Fibroblast of skin of right biceps (primary cell): ENCODE measurements at places on chromosomes 3 and 15.

- DNase-seq = no peak
Measured at GRCh38 chr3:175356899-175357324, 497.8 kb downstream of the NAALADL2 start.

- DNase-seq = no peak
Measured at GRCh38 chr3:42841332-42841731, 32.1 kb downstream of the ACKR2 start.

DNA sequence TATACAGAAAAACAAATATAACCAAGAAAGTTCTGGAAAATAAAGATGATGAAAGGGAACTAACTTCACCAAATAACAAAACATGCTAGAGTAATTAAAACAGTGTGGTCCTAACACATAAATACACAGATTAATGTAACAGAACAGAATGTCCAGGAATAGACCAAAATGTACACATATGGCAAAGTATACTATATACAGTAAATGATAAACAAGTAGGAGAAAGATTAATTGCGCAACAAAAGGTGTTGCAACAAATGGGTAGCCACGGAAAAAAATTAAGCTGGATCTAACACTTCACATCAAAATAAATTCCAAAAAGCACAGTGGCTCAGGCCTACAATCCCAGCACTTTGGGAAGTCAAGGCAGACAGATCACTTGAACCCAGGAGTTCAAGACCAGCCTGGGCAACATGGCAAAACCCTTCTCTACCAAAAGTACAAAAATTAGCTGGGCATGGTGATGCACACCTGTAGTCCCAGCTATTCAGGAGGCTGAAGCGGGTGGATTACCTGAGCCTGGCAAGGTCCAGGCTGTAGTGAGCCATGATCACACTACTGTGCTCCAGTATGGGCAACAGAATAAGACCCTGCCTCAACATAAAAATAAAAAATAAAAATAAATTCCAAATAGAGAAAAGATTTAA, 19.8 kb downstream of the SCAP start:
- DNase-seq = no peak

DNA sequence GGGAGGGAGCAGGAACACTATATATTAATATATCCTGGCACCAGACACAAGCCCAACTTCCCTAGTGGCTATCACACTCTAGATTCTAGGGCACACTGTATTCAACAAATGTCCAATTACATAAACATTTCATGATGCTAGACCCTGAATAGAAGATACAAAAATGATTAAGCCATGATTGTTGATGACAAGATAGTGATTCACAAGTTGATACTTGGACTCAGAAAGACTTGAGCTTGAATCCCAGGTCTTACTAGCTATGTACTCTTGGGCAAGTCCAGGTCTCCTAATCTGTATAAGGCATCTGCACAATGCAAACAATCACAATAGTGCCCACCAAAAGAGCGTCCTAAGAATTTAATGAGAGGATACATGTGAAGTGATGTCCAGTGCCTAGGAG, 10.0 kb upstream of the SNTN start:
- no peak for DNase-seq

DNA sequence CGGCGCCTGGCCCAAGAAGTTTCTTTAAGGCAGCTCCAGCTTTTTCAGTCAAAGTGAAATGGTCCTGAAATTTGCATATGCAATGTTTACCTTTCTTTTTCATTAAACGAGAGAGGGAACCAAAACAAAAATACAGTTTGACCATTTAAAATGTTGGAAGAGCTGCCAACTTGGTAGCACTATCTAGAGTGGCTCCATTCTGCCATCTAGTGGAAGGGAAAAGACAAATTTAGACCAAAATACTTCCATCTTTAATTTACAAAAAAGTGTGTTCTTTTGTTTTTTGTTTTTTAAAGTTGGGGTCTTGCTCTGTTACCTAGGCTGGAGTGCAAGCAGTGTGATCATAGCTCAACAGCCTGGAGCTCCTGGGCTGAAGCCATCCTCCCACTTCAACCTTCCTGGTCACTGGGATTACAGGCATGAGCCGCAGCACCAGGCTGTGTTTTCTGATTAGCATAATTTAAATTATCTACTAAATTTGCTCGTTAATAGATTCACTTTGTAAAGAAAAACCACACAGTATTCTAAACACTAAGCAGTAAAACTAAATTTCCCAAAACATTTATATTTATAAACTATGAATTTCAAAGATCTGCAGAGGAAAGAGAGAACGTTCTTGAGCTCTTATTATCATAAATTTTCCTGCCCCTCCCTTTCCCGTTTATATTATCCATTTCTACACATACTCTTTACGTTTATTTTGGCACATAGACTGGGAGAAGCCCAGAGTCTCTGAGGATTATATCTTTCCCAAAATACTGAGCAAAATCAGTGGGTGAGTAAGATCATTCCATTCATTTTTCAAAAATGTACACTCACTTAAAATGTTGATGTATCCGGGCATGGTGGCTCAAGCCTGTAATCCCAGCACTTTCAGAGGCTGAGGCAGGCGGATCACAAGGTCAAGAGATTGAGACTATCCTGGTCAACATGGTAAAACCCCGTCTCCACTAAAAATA, 15.4 kb upstream of the RFC4 start:
- peak; percentile 89 for DNase-seq

GRCh38 chr3:134854254-134854653, 59.2 kb downstream of the EPHB1 start:
- no peak for DNase-seq

GRCh38 chr15:83289160-83289559, 4.7 kb upstream of the BNC1 start:
- DNase-seq = no peak

- DNase-seq = no peak
Measured at GRCh38 chr3:23553353-23553752, 252.4 kb upstream of the UBE2E1 start.

DNA sequence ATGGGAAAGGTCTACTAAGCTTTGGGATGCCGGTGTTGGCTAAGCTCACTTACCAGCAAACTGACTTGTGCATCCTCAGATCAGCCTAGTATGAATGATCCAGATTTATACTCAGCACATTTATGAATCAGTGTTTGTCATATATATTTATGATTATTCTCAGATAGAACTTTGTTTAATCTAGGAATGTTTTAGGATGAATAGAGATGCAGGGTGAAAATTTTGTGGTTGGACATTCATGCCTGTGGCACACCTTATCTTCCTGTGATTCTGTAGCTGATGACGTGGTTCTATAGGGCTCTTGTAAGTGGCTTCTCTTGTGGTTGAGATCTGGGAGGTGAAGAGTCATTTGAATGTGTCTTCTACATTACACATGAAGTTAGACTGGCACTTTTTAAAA, 11.4 kb downstream of the CDIN1 start:
- DNase-seq = peak; percentile 93

DNA sequence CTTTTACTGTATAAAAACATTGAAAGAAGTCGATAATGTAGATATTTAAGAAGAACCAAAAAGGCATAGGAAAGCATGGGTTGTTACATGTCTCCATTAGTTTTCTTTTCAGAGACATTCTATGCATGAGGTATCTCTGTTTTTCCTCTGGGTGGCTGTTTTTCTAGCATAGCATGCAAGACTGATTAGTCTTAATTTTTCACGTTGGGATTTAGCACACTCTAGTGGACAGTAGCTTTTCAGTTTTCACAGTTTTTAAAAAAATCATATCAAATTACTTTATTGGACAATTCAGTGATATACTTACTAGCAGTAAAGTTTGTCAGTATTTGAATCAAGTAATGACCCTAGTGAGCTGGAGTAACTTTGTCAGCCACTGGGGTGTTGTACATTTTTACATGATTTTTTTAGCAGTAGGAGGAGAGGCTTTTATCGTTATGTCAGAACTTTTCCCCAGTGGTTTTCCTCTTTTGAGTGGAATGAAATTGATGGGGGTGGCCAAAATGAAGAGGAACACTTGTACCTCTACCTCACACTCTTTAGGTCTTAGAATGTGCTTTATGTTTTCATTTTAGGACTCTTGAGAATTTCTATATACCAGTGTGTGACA, 57.2 kb downstream of the SEC22A start:
- DNase-seq = peak; percentile 52

DNA sequence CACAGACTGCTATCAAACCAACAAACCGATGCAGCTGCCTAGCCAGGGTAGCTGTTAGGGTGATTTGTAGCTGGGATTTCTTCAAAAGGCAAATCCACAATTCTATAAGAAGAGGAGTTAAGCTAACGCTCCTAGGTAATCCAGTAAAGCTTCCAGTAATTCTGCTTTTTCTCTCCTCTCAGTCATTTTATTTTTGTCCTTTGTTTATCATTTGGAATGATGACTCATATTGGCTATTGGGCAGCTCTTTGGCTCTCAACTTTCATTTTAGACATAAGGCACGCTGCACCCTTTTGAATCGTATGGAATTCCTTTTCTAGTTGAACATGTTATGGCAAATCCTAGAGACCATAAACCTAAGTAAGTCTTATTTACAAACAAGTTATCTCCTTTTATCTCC, 53.2 kb upstream of the PPARG start:
- DNase-seq = peak; percentile 22

GRCh38 chr15:89192136-89192535, 29.2 kb downstream of the RLBP1 start:
- DNase-seq = peak; percentile 15

GRCh38 chr3:68032209-68032608, 377.8 kb upstream of the SUCLG2 start:
- DNase-seq = no peak

- no peak for DNase-seq
Measured at GRCh38 chr3:101665357-101665756, 11.6 kb downstream of the ZBTB11 start.

- peak; percentile 81 for DNase-seq
Measured at GRCh38 chr15:98800437-98801233, 152.3 kb downstream of the IGF1R start.

- no peak for DNase-seq
Measured at GRCh38 chr3:42814246-42814645, 5.0 kb downstream of the ACKR2 start.

GRCh38 chr3:80355144-80355543, 587.3 kb upstream of the ROBO1 start:
- no peak for DNase-seq

GRCh38 chr15:56732135-56732885, 999 bp downstream of the ZNF280D start:
- DNase-seq = peak; percentile 69

DNA sequence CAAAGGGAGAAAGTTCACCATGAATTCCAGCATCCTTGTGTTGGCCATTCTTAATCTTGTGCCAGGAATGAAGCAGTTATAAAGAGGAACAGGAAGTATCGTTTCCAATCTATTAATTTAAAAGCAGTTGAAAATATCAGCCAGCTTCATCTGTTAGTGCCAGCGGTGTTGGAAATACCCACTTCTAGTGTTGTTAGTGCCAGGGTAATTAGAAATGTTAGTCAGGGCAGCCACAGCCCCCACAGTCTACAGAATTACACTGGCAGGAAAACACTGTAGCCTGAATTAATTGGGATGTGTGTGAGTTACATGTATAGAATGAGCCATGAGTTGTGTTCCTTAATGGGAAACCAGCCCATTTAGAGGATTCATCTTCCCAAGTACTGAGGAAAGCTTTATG, 127.8 kb downstream of the GHSR start:
- DNase-seq = no peak

DNA sequence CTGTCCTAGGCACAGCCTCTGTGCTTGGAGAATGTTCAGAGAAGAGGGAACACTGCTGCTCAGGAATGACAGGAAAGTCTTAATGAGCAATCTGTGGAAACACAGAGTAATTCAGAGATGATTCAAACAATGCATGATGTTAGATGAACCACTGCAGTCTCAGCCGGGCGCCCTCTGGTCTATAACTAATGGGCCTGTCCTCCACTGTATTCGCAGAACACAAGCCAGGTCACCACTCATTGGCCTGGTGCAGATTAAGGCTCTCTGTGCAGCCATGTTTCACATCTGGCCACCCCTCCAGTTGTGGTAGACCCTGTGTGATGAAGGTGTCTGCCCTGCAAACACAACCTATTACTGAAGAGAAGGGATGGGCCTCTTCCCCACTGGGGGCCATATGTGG, 281.7 kb upstream of the ROPN1 start:
- no peak for DNase-seq

DNA sequence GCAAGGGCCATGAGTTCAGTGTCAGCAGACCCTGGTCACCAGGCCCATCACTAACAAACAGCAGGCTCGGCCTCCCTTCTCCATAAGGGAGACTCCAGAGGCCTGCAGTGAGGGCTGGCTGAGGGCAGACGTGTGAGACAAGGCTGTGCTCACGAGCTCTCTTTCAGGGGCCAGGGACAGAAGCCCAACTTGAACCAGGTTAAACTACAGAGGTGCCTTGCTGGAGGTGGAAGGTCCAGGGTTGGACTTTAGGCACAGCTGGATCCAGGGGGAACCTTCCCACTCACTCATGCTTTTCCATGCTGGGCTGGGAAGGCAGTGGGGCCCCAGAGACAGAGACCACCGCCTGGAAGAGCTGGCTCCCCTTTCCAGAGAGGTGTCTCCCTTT, 19.0 kb downstream of the CFAP100 start:
- no peak for DNase-seq

DNA sequence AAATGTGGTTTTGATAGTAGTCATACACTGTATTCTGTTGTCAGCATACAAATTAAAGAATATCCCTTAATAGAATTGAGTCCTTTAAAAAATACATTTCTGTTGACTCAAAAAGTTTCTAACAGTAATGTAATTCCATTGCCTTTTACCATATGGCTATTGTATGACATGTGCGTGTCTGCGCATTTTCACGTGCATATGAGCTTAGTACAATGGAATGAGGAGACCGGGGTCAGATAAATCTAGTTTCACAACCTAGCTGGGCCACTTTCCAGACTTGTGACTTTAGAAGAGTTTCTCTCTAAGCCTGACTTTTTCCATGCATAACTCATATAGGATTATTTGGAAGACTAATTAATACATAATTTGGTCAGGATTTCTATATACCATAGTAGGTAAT, 38.7 kb downstream of the ZBTB38 start:
- DNase-seq = peak; percentile 99

DNA sequence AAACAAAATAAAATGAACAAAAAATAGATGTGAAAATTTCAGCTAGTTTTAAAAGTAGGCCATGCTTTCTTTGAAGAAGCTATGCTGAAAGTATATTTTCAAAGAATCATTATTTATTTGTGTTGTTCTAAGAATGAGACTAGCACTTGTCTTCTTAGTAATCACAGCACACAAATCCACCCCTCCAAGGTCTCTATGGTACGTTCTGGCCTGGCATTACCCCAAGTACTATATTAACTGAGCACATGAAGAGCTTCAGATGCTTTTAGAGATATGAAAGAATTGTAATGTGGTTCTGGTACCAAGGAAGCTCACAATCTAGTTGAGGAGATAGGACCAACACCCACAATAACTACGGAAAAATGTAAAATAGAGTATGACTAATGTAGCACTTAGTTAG, 416.5 kb downstream of the PLCL2 start:
- no peak for DNase-seq

DNA sequence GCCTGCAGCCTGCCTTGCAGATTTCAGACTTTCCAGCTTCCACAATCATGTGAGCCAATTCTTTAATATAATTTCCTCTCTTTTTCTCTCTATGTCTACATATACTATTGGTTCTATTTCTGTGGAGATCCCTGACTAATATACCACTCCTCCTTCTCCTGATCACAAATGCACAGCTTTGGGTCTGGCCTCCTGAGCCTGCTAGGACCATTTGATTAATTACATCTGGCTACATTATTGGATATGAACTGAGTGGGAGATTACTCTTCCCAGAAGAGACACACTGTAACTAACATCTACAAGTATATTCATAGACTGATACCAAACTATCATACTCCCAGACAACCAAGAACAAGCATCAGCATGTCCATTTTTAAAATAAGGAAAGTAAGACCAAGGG, 188.9 kb upstream of the LMCD1 start:
- no peak for DNase-seq

- DNase-seq = no peak
Measured at GRCh38 chr15:88872706-88873105, 22.6 kb downstream of the HAPLN3 start.

- peak; percentile 18 for DNase-seq
Measured at GRCh38 chr15:36389107-36389506, 190.3 kb upstream of the CDIN1 start.
